ENCODE measurements at places on chromosomes 1 and 21. TPM values are rescaled to one million over a fixed set of nuclear protein-coding genes. Genes with fewer than 3 reads are reported as not detected.

GRCh38 chr1:30899577-30900389, 8.8 kb downstream of the SDC3 start:
- DNase-seq, result no peak

The CYP4A22 gene
- total RNA-seq, result under 0.01 TPM

DNA sequence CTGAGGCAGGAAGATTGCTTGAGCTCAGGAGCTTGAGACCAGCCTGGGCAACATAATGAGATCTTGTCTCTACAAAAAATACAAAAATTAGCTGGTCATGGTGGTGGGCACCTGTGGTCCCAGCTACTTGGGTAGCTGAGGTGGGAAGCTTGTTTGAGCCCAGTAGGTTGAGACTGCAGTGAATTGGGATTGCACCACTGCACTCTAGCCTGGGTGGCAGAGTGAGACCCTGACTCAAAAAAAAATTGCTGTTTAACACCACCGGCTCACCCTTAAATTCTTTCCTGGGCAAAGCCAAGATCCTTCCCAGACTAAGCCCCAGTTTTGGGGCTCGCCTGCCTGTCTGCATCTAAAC, 6.6 kb upstream of the NSUN4 start:
- DNase-seq, result no peak

The BCL2L15 gene
- under 0.01 TPM for total RNA-seq

GRCh38 chr21:34987501-34988072, 61.5 kb downstream of the RUNX1 start:
- no peak for DNase-seq

The OR2T11 gene
- not detected for total RNA-seq

GRCh38 chr1:228314658-228315483, 91.8 kb downstream of the TRIM11 start:
- no peak for DNase-seq

DNA sequence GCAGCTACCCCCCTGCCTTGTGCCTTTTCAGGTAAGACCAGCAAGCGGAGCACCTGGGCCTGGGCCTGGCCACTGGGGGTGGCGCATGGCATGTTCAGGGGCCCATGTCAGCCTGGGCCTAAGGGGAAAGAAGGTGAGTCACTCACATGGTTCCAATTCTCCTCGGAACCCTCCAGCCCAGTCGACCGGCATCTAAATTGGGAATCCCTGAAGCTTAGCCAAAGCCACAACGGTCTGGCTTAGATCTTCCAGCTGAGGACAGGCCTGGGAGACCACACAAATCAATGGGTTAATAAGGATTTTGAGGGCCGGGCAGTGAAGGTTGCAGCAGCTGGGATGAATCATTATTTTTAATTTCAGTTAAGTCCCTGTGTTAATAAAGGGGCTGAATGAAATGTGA, 145.1 kb upstream of the SMYD2 start:
- no peak for DNase-seq

The CYP2J2 gene
- total RNA-seq, result 0.54 TPM

The ELF3 gene
- 1.3 TPM for total RNA-seq

GRCh38 chr21:19507682-19508260, 1104.2 kb upstream of the TMPRSS15 start:
- no peak for DNase-seq

DNA sequence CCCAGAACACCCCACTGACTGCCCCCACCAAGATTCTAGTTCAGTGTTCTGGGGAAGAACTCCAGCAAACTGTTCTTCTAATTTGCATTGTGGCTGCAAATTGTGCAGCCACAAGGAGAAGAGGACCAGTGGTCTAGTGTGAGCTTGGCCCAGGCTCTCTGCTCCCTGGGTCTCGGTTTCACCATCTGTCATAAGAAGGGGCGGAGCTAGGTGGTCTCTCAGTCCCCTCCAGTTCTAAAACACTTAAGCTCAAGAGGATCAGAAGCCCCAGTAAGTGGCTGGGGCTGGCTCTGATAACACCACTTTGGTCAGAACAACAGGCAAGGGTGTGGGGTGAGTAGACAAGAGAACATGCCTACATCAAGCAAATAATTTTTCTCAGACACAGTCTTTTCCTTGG, 99.9 kb downstream of the BEND5 start:
- no peak for DNase-seq

- DNase-seq, result no peak
Observed at GRCh38 chr21:40618191-40618973, 228.6 kb downstream of the DSCAM start.

DNA sequence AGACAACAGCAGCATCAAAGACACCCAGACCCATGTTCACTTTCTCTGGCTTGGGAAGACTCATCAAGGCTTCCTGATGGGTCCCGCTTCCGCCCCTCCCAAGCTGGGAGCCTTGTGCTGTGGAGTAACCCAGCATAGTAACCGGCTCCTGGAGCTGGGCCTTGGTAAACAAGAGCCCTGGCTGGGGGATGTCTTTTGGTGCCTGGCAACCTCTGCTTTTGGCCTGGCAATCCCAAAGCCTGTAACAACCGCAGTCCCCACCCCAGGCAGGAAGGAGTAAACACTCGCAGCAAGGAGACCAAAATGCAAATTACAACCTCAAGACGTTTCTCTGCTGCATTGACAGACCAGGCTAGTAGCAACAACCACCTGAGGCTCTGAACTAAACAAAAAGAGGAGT, 16.9 kb upstream of the THRAP3 start:
- DNase-seq, result no peak

The LAD1 gene
- not detected for total RNA-seq

The LEFTY1 gene
- under 0.01 TPM for total RNA-seq

GRCh38 chr1:156664767-156665411, 12.3 kb downstream of the NES start:
- no peak for DNase-seq

DNA sequence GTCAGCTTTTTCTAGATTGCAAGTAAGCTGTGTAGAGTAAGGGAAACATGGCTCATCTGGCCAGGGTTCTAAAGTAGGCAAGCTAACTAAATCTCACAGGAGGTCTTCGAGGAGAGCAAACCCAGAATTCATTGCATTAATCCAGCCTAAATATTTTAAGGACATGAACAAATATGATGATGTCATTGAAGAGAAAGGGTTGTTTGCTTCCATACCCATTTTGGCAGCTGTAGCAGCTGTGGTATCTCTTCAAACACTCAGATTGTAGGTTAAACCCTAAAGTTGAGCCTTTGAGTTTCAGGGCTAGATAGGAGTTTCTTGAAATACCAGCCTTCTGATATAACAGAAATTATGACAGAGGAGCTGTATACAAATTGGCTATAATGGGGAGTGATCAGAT, 200.5 kb upstream of the C1orf105 start:
- no peak for DNase-seq

The GRHL3 gene
- not detected for total RNA-seq

DNA sequence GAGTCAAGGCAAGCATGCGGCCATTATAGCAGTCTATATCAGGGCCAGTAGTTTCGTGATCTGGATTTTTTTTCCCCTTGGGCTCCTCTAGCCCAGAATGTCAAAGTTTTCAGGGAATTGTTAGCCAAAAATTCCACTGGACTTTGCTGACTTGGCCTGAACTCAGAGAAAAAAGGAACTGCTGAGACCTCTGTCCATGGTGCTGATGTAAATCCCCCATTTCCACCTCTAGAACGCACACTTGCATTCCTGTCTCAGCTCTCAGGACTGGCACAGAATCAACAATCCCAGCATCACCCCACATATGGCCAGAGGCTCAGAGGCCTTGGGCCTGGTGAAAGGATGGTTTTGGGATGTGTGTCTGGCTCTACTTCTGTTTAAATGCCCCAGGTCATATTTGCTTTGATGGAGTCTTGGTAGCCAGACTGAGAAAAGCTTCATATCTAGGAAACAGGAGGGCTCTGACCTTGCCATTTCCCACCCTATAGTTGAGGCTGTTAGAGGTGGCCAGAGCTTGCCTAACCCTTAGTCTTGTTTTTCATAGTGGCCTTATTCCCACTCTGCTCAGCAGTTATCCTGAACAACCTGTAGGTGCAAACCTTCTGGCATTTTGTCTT, 16.9 kb upstream of the EFCAB14 start:
- peak; percentile 75 for DNase-seq

The ST6GALNAC3 gene
- total RNA-seq, result under 0.01 TPM

DNA sequence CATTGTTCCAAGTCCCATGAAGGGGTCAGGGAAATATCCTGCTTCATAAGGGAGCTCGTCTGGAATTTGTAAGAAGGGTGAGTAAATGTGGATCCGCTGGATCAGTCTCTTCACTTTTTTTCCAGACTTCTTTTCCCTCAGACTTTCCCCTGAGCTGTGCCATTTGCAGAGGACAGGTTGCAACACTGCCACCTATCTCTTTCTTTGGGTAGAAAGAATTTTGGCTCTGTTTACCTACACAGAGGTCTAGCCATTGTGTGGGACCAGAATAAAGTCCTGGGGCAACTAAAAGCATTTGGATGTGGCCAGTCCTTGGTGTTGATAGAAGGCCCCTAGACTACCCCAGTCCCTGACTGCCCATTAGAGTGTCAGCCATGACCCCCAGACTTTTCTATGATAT, 1146.7 kb upstream of the PRMT6 start:
- DNase-seq, result no peak

- no peak for DNase-seq
Observed at GRCh38 chr1:200415227-200415626, 5.4 kb upstream of the ZNF281 start.

- peak; percentile 24 for DNase-seq
Observed at GRCh38 chr21:31443736-31444521, 99.9 kb upstream of the TIAM1 start.

GRCh38 chr1:3471356-3472087, 17.1 kb downstream of the ARHGEF16 start:
- no peak for DNase-seq

The CD34 gene
- total RNA-seq, result 126 TPM

DNA sequence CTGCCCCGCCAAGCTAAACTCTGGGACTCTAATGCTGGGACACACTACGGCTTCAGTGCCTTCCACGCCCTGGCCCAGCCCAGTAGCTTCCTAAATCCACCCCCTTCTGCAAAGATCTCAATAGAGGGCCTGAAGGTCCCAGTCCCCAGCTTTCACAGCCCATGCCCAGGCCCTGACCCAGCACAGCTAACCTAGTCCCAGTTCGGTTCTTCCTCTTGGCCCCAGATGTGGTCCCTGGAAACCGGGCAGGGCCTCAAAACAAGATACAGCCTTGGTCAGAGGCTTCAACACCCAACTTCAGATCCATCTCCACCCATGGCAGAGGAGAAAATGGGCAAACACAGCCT, 646 bp upstream of the PDZK1IP1 start:
- no peak for DNase-seq

DNA sequence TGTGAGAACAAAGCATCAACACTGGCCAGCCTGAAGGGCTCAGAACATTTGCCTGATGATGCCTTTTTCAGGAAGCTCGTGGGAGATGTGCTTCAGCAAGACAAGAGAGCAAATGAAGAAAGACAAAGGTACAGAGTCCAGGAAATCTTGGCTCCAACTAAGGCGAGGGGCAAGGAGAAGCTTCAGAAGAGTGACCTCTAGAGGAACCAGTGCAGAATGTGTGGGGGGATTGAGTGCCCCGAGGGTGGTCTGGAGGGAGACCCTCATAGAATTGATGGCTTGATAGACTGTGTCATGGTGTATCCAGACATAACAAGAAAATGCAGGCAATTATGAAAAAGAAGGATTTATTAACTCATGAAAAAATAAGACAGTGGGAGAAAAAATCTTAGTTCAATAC, 15.3 kb upstream of the NLRP3 start:
- no peak for DNase-seq

The ZNF683 gene
- total RNA-seq, result 0.27 TPM

DNA sequence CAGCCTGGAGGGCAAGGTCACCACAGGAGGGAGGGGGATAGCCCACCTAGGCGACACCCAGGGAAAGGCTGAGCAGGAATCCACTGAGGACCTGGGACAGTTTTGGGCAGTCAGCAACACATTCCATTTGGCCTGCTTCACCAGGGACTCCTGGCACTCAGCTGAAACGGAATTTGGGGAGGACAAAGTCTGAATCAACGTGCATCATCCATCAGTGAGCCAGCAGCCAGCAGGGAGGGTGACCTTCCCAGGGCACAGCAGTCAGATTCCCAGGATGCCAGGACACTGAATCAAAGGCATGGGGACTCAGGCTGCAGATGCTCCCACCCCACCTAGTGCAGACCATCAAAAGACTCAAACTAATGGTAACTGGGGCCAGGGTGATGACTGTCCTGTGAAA, 4.6 kb downstream of the SH3BP5L start:
- DNase-seq, result no peak

DNA sequence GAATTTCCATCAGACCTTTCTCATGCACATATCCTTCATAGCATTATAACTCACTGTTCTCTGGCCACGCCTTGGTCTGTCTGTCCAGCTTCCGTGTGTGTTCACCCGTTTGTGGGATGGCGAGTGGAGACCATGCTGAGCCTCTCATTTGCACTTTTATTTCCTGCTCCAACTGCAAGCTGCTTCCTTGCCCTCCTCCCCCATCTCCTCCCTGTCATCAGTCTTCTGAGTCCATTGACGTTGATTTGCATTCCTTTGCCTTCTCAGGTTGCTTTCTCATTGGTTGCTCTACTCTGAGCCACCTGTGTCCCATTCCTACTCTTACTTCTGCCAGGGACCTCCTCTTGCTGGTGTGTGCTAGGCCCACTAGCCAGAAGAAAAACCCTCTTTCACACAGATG, 146.4 kb downstream of the NOS1AP start:
- DNase-seq, result no peak

- DNase-seq, result no peak
Observed at GRCh38 chr1:7407544-7407895, 363.6 kb upstream of the VAMP3 start.

DNA sequence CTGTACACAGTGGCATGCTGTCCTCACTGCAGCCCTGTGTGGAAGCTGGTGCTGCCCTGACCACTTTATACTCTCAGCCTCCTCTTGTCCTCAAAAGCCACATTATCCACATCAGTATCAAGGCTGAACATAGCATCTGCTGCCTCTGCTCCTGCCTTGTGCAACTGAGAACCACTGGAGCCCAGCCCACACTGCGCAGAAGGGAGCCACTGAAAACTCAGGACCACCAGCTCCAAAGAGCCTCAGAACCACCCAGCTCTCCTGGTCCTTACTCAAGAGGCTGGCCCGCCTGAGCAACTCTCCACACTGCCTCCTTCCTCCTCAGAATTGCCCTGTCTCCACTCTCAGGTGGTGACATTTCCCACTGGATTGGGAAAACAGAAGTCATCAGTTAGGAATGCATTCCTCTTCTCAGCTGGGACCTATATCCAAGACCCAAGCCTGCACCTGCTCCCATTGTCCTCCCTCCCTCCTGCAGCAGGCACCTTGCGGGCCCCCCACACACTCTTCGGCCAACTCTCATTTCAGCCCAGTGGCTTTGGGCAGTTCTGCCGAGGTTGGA, 7.0 kb upstream of the KISS1 start:
- no peak for DNase-seq

GRCh38 chr1:29767769-29768425, 531.6 kb downstream of the PTPRU start:
- DNase-seq, result no peak

DNA sequence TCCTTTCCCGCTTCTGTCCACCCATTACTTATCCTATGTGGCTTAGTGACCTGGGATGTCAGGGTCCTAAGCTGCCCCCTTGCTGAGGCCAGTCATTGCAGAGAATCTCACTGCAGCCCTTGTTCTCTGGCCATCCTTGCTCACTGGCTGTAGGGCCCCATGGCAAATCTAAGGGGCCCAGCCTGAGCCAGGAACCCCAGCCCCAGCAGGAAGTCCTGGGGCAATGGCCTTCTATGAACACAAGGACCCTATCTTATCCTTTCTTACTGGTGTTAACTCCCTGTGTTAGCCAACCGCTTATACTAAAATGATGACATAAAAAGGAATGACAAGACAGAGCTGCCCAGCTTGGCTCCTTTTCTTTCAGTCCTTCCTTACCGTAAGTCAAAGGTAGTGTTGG, 29.9 kb downstream of the DHCR24 start:
- DNase-seq, result no peak

The SPRR3 gene
- not detected for total RNA-seq

- DNase-seq, result no peak
Observed at GRCh38 chr1:224259986-224260385, 70.0 kb downstream of the NVL start.

The CTSE gene
- total RNA-seq, result under 0.01 TPM
